Dorsolateral prefrontal cortex (tissue), 122 donors: ENCODE measurements at places on chromosomes 1 and 21. TPM values are rescaled to one million over a fixed set of nuclear protein-coding genes. Genes with fewer than 3 reads are reported as not detected.

The OR2T34 gene
- not detected for total RNA-seq

The LAPTM5 gene
- total RNA-seq: 28.4 TPM

The KRTAP19-3 gene
- total RNA-seq: not detected

The ADAMTS4 gene
- total RNA-seq: 68.0 TPM

The F3 gene
- 366 TPM for total RNA-seq

The C21orf58 gene
- 5.3 TPM for total RNA-seq

The FCRL6 gene
- total RNA-seq: not detected

The UMODL1 gene
- total RNA-seq: 1.5 TPM

The ELF3 gene
- 0.09 TPM for total RNA-seq

The KCNA2 gene
- total RNA-seq: 202 TPM

The MAP3K7CL gene
- total RNA-seq: 5.7 TPM

The CASQ2 gene
- total RNA-seq: 11.2 TPM

The PAQR6 gene
- total RNA-seq: 147 TPM

The PPFIA4 gene
- total RNA-seq: 140 TPM

The UBE2J2 gene
- total RNA-seq: 50.8 TPM

The CA14 gene
- total RNA-seq: 3.4 TPM

The OR2L3 gene
- total RNA-seq: 2.2 TPM

The ADGRB2 gene
- total RNA-seq: 215 TPM

The ZNF648 gene
- total RNA-seq: 0.37 TPM
